ENCODE measurements at places on chromosomes 7 and 10.

GRCh38 chr7:2441430-2442058 lies 34.7 kb downstream of the GRIFIN start:
- no peak for DNase-seq

GRCh38 chr10:129932751-129933433 lies 31.2 kb downstream of the EBF3 start:
- no peak for DNase-seq

- no peak for DNase-seq
Observed at GRCh38 chr7:122637784-122638183, 61.1 kb downstream of the RNF133 start.

DNA sequence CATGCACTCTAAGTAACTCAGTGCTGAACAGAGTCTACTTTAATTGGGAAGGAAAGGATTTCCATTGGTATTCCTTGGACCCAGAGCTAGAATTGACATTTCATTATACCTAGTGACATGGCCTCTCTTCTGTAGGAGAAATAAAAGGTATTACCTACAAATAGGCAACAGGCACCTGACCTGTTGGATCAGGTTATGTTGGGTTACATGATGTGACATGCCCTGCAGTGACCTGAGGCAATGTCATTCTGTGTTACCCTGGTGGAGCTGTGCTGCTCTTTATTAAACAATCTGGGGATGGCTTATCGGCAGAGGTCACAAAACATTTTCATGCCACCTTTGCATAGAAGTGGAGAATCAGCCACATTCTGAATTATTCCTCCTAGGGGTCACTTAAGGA lies 427.7 kb downstream of the MDFIC start:
- DNase-seq, result no peak

DNA sequence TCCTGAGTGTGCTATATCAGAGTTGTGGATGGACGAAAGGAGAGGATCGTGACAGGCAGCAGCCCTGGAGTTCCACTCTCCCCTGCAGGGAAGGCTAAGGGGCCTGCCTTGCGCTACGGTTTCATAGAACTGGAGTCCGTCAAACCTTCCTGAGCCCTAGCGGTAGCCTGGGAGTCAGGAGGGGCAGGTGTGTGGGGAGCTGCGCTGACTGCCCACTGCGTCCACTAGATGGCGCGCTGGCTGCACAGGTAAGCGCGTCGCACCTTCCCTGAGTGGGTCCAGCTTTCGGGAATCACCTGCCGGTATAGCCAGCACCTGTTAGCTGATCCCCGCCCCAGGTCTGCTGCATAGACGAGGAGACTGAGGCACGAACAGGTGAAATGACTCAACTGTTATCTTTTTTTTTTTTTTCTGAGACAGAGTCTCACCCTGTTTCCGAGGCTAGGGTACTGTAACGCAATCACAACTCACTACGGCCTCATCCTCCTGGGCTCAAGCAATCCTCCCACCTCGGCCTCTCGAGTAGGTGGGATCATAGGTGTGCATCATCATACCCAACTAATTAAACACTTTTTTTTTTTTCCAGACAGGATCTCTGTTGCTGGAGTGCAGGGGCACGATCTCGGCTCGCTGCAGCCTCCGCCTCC lies 20.2 kb upstream of the BAIAP2L1 start:
- peak; percentile 89 for DNase-seq

GRCh38 chr10:12394241-12395033 lies 45.1 kb downstream of the CAMK1D start:
- DNase-seq, result no peak

DNA sequence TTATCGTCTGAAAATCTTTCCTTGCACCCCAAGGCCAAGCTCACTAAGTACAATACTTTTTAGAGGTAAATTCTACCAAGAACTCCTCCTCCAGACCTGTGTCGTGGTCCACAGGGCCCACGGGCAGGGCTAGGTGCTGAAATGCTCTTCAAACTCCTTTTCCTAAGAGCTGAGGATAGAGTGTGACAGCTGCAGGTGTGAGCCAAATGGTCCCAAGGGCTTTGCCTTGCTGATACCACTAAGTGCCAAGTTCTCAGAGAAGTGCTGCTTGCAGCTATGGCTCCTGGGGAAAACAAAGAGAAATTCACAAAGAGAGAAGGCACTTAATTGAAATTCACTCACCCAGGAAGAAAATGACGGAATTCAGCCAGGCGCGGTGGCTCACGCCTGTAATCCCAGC lies 868.9 kb upstream of the AUTS2 start:
- no peak for DNase-seq

GRCh38 chr10:127953876-127954275 lies 47.0 kb downstream of the PTPRE start:
- DNase-seq, result no peak

DNA sequence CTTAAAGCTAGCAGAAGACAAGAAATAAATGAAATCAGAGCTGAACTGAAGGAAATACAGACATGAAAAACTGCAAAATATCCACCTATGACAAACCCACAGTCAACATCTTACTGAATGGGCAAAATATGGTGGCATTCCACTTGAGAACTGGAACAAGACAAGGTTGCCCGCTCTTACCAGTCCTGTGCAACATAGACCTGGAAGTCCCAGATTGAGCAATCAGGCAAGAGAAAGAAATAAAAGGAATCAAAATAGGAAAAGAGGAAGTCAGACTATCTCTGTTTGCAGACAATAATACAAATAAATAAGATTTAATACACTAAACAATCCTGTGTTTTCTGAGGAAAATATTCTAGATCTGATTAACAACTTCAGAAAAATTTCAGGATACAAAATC lies 570.5 kb upstream of the SEMA3D start:
- DNase-seq, result no peak

DNA sequence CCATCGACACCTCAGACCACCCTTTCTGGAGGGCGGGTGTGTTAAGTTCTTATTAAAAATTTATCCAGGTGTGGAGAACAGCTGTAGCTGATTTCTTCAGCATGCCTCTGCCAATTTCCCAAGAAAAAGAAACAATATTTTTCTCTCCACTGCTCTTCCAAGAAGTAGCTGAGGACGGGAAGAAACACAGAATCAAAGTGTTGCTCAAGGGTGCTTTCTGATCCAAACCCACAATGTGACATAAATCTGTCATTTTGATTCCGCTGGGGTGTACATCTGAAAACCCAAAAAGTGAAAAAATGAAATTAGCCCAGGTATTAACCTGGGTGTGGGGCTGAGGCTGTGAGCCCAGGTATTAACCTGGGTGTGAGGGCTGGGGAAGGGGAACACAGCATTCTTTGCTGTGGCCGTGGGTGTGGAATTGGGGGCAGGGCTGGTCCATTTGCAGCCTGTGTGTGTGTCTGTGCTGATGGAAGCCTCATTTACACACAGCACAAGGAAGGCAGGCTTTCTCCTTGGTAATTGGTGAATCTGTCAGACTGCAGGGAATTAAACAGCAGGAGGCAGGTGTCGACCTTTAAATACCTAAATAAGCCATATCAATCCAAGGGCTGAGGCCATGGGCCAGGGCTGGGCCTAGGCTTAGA lies 48.4 kb upstream of the CCDC3 start:
- no peak for DNase-seq

DNA sequence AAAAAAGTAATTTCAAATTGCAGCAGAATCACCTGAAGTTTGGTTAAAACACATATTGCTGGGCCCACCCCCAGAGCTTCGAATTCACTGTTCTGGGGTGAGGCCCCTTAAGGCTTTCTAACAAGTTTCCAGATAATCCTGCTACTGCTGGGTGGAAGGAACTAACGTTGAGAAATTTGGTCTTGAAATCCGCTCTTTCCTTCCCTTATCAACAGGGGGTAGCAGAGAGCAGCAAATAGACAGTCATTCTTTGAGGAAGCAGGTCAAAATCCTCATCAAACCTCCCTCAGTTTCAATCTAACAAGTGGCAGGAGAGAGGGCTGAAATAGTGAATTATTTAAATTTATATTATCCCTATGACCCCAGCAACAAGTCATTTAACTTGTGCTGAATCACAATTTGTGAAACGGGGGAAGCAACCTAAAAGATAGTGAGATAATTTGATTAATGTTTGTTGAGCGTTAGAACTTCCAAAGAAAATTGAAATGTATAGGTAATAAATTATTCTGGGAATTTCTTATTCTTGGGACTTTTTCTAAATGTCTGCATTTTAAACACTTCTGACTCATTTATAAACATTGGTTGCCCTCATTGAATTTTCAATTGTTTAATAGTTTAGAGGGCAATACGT lies 21.7 kb upstream of the MALSU1 start:
- DNase-seq, result no peak

DNA sequence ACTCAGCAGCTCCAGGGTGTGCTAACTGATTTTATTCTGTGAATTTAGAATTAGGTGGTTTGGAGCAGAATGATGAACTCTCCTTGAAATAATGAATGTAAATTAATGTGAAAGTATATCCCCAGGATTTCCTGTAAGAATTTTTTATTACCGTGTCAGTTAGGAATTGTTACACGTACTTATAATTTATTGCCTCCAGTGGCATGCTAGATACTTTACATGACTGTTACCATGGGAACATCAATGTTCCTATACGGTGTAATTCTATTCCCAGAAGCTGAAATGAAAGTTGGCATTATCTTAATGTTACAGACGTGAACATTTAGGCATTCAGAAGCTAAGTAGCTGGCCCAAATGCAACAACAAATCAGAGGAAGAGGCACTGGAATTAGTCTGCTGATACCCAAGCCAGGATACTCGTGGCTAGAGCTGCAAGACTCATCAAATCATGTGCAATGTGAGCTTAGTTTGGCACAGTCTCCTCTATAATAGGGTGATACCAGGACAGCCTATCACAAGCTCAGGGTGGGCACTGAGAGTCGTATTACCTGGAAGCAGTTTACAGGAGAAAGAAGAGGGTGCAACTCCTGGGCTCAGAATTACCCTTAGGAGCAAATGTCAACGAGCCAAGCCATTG lies 30.0 kb upstream of the PRKAR2B start:
- DNase-seq, result no peak

GRCh38 chr7:101832205-101832631 lies 14.8 kb downstream of the CUX1 start:
- no peak for DNase-seq

DNA sequence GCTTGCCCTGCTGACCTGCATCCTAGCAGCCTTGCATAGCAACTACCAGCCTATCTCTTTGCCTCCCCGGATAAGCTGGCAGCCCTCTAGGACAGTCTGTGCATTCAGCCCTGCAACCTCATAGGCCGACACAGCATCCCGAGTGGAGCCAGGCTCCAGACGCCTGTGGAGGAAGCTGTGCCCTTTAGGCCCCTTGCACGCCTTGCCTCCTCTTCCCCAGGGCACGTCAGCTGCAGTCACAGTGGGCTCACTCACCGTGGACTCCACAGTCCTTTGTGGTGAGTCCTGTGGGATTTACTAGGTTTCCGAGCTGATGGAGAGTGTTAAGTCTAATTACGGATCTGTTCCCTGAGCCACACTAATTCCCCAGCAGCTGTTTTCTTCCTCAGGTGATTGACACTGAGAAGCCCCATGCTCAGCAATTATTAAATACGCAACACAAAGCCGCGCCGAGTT lies 540.0 kb downstream of the TCERG1L start:
- no peak for DNase-seq

GRCh38 chr7:12623223-12623622 lies 52.7 kb downstream of the SCIN start:
- no peak for DNase-seq

DNA sequence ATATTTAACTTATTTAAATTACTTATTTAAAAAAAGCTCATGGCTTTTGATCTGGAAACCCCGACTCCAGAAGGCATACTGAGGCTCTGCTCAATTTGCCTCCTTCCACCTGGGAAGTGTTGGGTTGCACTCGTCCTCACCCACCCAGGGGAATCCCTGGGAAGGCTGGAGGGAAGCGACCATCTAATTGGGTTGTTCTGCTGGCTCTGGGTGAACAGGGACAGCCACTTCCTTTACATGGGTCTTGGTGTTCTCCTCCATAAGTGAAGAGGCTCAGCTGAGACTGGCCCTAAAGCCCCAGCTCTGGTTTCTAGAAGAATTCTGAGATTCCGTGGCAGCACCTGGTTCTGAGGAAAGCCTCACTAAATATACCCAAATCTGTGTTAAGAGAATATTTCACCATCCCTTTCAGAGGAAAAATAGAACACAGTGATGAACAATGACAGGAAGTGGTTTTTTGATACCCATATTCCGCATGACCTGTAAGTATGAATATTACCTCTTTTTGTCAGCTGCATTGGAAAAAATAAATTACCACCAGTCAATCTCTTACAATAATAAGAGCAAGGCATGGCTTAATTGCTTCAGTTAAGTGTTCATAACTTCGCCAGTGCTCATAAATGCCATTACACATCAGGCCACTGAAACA lies 131.1 kb upstream of the SHH start:
- DNase-seq, result no peak

DNA sequence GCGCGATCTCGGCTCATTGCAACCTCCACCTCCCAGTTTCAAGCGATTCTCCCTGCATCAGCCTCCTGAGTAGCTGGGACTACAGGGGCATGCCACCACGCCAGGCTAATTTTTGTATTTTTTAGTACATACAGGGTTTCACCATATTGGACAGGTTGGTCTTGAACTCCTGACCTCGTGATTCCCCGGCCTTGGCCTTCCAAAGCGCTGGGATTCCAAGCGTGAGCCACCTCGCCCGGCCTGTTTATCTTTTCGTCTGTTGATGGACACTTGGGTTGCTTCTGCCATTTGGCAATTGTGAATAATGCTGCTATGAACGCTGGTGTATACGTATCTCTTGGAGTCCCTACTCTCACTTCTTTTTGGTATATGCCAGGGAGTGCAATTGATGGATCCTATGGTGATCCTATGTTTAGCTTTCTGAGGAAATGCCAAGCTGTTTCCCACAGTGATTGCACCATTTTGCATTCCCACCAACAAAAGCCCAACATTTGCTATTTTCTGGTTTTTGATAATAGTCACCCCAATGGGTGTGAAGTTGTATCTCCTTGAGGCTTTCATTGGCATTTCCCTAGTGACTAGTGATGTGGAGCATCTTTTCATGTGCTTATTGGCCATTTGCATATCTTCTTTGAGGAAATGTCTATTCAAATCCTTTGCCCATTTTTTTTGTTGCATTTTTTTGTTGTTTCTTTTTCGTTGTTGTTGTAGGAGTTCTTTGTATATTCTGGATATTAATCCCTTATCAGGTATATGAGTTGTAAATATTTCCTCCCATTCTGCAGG lies 3.5 kb downstream of the ANTXRL start:
- DNase-seq, result no peak

DNA sequence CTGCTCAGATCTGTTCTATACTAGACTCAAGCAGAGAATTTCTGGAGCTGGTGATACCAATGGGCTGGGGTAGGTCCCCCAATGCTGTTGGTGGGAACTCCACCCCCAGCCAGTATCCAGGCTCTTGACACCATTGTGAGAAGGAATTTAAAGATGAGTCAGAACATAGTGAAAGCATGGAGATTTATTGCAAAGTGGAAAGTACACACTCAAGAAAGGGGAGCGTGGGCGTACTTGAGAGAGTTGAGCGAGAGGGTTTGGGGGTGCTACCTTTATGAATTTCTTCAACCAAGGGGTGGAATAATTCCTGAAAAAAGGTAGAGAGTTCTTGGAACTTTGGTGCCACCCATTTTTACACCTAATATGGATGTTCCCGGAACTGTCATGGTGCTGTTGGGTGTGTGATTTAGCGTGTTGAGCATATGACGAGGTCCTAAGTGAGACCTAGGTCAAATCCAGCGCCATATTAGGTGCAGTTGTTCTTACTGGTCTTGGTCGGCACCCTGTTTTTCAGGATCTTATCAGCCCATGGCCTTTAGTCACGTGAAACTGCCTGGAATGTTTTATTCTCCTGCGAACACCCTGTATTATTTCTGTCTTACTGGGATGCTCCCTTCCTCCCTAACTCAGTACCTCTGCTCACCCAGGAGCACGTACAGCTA lies 122.0 kb upstream of the AHR start:
- no peak for DNase-seq
